ENCODE measurements at places on chromosomes 1 and 21.

DNA sequence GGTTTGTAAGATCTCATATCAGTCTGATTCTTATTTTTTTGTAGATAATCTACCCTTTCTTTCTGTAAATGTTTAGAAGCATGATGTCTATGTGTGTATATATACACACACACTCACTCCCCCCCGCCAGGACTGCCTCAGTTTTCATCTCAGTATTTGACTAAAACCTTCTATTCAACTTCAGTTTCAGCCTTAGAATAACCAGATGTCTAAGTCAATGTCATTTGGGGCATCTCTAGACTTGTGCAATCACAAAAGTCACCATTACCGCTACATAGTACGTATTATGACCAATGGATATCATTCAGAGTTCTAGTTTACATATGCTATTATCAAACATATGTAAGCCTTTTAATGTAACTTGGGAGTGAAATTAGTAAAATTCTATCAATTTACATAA lies 53.3 kb upstream of the BOLA1 start:
- DNase-seq, result no peak

DNA sequence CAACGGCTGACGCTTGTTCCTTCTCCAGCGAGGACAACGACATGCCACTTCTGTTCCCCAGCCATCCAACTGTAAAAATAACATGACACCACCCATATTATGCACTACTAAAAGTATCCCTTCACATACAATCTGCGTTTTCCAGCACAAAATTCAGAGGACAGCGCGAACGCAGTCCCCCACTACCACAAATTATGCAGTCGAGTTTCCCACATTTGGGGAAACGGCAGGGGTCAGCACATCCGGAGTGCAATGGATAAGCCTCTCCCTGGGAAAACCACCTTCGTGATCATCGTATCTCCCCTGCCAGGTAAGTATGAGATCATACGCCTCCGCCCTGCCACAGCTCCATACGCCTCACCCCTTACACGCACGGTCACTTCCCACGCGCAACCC lies 120.9 kb downstream of the PPIAL4G start:
- DNase-seq, result peak; percentile 15

DNA sequence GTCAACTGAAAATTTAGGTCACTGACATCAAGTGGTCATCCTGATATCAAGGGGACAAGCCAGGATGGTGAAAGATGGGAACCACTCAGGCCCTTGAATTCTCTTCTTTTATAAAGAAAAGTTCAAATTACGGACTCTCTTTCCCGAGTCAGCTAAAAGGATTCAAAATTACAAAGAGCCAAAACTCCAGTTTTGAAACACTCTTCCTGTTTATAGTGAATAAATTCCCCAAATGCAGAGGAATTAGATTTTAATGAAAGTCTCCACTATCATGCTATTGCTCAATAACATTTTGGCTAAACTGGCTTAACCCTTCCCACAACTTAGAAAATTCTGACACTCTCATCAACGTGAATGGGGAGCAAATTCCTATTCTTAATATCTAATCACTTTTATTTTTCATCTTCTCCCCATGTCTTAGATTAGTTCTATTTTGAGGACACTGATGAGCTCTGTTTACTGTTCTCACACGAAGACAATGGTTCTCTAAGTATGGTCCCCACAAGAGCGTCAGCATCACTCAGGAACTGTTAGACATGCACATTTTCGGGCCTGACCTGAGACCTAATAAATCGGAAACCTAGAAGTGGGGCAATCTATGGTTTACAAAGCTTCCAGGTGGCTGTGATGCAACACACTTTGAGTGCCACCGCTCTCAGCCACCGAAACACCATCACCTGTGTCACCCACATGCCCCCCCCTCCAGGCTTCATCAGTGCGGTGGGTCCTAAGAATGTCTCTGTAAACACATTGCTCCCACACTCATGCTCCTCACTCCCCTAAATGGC lies 64.4 kb upstream of the TIAM1 start:
- no peak for DNase-seq

GRCh38 chr1:111208921-111209320 lies 8.5 kb upstream of the DENND2D start:
- no peak for DNase-seq

GRCh38 chr1:34695580-34695979 lies 59.3 kb upstream of the GJB5 start:
- no peak for DNase-seq

GRCh38 chr21:37071561-37072273 lies 1.2 kb downstream of the PIGP start:
- no peak for DNase-seq

DNA sequence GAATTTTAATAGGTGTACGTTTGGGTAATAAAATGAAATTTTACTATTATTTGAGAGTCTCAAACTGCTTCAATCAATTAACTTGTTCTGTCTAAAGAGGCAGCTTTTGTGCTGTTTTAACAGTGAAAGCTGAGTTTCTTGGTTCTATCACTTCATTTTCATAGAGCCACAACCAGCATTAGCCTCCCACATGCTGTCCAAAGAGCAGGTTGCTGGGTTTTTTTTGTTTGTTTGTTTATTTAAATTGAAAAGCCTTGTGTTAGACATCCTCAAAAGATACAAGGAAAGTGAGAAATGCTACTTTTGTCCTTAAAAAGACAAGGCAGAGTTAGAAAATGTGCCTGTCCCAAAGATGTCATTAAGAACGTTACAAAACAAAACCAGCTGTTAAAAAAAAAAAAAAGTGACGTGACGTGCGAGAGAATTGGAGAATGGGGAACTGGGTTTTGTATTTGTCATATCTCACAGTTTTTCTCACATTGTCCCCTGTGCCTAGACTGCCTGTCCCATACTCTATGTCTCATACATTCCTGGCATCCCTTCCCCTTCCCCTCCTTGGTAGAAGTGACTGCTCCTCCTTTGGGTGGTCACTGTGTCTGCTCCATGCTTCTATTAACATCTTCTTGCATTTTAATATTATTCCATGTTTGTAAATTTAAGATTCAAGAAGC lies 63.1 kb upstream of the CD34 start:
- no peak for DNase-seq

DNA sequence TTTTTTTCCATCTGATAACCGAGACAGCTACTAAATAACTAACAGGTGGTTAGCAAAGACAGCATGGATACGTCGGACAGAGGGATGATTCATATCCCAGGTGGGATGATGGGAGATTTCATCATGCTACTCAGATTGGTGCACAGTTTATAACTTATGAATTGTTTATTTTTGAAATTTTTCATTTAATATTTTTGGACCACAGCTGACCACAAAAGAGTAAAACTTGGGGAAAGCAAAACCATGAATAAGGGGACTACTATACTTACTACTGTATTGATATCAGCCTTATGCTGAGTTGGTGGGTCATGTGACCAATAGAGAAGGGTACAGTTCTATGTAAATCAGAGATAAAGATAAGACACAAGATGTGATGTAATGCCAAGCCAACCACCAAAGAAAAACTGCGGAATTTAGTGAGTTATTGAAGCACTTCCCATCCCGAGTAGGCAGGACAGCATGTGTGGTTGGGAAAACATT lies 248.1 kb upstream of the C1orf105 start:
- DNase-seq, result no peak

DNA sequence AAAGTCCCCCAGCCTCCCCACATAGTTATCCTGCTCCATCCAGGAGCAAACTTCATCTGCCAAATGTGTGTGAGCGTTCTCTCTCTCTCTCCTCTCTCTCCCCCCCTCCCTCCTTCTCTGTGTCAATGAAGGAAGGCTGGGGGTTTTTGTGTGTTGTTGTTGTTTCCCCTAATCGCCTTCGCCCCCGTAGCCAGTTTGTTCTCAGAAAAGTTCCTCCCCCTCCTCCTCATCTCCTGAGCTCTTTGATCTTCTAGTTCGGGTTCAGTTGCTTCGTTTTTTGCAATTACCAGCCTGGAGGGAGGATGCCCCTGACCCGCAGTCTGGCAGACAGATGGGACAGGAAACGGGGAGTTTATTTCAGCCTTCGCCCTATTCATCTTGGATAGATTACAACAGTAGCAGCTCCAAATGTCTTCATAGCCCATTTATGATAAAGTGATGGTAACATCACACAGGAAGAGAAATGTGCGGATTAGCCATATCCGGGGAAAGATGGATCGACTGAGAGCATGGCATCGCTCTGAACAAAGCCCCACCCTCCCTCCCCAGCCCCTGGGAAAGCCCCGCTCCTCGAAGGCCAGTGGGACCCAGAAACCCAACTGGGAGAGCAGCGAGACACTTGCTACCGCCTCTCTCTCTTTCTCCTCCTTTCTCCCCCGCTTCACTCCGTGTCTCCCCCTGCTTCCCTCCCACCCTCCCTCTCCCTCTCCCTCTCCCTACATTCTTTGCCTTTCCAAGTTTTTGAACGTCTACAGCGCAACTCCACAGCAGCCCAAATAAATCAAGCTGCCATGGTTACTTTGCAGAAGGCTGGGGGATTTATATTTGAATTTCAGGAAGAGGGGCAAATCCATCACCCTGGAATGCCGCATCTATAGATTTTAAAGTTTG lies 139.7 kb upstream of the ARHGEF16 start:
- DNase-seq, result no peak

GRCh38 chr1:36996106-36996505 lies 38.2 kb downstream of the GRIK3 start:
- DNase-seq, result no peak

- no peak for DNase-seq
These were observed 33.4 kb downstream of the HMCN1 start for GRCh38 chr1:185767508-185768120.

GRCh38 chr1:212613440-212614335 lies 5.1 kb downstream of the ATF3 start:
- no peak for DNase-seq

DNA sequence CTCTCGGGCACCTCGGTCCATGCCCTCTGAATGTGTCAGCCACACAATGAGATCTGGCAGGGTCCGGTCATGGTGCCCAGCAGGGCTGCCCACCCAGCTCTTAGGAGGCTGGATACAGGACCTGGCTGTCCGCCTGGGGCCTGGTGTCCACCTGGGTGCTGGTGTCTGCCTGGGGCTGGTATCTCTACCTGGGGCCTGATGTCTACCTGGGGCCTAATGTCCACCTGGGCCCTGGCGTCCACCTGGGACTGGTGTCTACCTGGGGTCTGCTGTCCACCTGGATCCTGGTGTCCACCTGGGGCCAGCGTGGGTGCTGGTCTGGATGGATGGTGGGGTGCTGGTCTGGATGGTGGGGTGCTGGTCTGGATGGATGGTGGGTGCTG lies 45.1 kb upstream of the ACTRT2 start:
- DNase-seq, result no peak

DNA sequence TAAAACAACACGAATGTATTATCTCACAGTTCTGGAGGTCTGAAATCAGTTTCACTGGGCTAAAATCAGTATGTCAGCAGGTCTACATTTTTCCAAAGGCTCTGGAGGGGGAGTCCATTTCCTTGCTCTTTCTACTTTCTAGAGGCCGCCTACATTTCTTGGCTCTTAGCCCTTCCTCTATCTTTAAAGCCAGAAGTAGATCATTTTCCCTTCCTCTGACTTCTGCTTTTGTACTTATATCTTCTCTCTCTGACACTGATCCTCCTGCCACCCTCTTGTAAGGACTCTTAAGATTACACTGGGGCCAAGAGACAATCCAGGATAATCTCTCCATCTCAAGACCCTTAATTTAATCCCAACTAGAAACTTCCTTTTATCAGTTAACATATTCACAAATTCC lies 41.4 kb downstream of the MSH4 start:
- DNase-seq, result no peak

GRCh38 chr1:156945881-156946661 lies 25.6 kb downstream of the LRRC71 start:
- no peak for DNase-seq

GRCh38 chr1:53330819-53331218 lies 2.9 kb upstream of the LRP8 start:
- no peak for DNase-seq

DNA sequence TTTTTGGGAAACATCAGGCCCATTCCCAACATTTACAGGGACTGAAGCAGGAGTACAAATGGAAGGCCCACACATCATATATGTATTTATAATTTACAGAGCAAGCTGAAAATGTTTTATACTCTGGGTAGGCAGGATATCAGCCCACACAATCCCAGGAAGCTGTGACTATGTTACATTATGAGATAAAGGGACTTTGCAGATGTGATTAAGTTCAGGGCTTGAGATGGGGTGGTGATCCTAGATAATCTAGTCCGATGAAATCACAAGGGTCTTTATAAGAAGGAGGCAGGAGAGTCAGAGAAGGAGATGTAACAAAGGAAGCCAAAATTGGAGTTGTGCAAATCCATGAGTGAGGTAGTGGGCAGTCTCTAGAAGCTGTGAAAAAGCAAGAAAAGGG lies 160.5 kb downstream of the PDE4B start:
- DNase-seq, result no peak

GRCh38 chr1:233151861-233152260 lies 143.7 kb downstream of the PCNX2 start:
- no peak for DNase-seq

- DNase-seq, result no peak
These were observed 25.4 kb downstream of the ECE1 start for GRCh38 chr1:21264898-21265297.

- DNase-seq, result no peak
These were observed 41.3 kb downstream of the PRDM15 start for GRCh38 chr21:41837756-41838297.

- no peak for DNase-seq
These were observed 258.9 kb upstream of the SGIP1 start for GRCh38 chr1:66275083-66275482.

- no peak for DNase-seq
These were observed 744 bp upstream of the WDR26 start for GRCh38 chr1:224435318-224435763.

DNA sequence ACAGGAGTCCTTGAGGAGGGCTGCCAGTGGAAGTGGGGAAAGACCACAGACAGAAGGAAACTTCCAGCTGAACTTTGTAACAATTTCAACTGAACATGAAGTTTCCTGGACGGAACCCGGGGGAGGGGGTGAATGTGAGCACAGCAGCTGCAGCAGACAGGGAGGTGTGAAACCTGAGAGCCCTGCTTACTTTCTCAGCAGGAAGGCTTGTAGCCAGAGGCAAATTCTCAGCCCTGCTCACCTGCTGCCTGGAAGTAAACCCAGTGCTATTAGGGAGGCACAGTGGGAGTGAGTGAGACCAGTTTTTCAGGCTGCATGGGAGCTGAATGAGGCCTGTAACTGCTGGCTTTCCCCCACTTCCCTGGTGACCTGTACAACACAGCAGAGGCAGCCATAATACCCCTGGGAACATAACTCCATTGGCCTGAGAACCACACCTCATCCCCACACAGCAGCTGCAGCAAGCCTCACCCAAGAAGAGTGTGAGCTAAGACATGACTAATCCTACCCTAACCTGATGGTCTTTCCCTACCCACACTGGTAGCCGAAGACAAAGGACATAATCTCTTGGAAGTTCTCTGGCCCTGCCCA lies 9.6 kb upstream of the SPRR2F start:
- DNase-seq, result no peak

DNA sequence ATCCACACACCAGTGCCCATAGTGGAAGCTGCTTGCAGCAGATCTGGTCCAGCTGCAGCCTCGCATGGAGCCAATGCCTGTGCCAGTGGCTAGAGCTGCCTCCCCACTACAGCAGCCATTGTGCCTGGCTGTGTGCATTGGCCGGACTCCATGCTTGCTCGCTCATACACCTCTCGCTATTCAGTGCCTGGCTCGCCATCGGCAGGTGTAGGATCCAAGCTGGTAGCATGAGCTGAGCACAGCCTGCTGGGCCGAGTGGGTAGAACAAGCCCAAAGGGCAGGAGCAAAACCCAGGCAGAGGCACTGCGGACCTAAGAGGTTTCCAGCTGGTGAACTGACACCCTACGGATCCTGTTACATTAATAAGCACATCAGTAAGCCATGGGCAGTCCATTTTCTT lies 1184.1 kb downstream of the AMY1C start:
- no peak for DNase-seq
